ENCODE measurements at places on chromosomes 3 and 15.

GRCh38 chr15:80326270-80326669 is 74.3 kb upstream of the CTXND1 start:
- DNase-seq: no peak

DNA sequence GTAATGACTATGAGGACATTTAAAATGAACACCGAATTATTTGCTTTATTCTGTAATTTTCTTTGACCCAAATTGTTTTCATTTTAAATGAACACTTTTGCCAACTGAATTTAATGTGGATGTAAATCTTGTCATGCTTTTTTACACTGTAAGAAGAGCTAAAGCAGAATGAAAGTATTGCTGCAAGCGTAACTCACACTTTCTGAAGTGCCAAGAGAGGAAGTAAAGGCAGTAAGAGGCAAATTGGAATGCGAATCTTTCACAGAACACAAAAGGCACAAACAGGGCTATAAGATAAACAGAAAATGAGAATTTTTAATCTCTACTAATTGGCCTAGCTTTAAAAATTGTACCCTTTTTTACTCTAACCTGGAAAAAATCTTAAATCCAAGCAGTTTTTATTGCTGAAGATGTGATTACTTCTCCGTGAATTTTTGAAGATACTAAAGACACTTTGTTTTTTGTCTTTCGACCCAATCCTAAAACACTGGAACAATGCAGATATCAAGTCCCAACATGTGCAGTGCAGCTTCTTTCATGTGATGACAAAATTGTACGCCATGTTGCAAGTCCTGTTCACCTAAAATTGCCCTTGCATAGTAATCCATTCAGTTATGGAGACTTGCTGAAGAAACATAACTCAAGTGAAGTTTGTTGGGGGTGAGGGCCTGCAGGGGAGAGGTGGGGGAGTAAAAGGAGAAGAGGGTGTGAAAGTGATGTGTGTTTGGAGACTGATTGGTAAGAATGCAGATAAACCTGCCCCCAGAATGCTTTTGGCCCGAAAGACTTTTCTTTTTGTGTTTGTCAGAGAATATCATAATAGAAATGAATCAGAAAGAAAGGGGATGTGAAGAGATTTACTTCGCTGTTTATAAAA is 1.4 kb downstream of the ARID3B start:
- no peak for DNase-seq

DNA sequence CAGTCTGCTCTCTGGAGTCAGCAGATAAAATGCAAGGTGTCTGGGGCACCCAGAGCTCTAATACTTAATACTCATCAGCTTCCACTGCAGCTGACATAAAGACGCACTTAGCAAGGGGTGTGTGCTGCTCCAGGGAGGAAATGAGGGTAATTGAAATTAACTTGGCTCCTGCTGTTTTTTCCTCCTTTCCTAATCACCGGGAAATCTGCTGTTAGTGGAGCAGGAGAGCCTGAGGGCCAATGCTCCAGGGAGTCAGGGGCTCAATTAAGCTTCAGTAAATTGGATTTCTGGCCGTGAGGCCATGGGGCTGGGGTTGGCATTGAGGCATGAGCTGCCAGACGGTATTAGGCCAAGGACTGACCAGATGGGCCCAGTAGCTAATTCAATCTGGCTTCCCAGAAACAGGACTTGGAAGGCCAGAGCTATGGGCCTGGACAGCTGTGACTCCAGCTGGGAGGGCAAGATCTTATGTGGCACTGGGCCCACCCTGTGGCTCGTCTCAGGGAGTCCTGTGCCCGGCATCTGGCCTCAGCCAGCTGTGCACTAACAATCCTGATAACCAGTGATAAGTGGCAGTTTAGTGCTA is 30.7 kb upstream of the CHRNB4 start:
- no peak for DNase-seq

DNA sequence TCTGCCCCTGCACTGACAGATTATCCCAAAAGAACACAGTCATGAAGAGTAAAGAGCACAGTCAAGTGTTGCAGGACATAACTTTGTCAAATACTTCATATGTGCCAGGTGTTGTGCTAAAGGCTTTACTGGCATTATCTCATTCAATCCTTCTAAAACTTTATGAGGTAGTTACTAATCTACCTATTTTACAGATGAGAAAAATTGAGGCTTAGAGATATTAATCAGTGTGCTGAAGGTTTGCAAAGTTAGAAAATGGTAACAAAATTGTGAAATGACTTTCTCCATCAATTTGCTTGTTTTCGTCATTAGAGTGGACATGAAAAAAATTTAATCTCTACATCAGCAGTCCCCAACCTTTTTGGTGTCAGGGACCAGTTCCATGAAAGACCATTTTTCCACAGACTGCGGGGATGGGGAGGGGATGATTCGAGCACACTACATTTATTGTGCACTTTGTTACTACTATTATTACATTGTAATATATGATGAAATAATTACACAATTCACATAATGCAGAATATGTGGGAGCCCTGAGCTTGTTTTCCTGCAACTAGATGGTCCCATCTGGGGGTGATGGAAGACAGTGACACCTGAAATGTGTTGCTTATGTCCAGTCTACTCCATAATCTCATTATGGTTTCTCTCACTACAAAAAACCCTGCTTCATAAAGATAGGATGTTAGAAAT is 8.6 kb upstream of the CAPN7 start:
- DNase-seq: no peak

DNA sequence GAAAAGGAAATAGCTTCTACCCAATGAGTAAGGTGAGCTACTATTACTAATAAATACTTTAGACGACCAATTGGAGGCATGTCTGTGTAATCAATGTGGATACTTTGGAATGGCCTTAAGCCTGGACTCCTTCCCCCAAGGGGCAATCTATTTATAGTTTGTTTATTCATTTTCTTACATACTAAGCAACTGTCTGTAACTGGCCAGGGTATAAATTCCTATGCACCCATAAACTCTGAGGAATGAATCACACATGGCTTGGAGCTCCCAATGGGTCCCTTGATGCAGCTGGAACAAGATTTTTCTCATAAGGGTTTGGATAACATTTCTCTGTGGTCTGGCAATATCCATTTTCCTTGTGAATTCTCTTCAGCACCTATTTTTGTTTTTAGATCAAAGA is 506.8 kb downstream of the EDEM1 start:
- no peak for DNase-seq

- no peak for DNase-seq
Observed at GRCh38 chr3:78258798-78259197, 1218.9 kb downstream of the ROBO2 start.

DNA sequence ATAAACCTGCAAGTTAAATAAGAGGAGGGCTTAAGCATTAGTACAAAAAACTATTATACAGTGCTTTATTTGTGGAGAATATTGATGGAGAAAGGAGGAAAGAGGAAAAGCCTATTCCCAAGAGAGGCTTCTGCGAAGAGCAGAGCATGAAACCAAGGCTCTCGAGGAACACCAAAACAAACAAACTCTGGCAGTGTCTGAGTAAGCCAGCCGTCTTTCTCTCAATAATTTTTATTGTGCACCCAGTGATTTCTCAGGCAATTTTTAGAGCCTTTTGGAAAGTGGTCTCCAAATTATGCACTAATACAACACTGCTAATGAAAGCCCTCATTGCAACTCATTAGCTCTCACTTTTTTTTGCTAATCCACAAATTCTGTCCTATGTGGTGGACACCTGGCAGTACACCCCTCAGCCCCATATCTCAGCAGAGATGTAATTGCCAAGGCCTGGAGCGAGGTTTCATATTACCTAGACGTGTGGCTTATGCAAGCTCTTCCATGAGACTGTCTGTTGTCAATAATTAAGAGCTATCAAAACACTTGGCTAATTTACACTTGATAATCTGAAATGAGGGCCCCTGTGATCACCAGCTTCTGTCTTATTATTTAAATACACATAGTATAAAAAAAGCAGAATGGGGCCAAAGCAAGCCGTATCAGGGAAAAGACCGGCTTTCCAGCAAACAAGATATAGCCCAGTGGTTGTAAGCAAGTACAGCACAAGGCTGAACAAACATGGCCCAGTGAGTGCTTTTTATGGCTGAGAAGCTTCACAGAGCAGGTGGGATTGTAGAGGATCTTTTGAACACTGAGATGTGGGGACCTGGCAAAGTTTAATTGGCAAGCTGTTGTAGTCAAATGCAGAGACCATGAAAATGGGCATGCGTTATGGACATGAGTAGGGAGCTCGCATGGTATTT is 216.9 kb downstream of the ROBO2 start:
- DNase-seq: no peak

- DNase-seq: no peak
Observed at GRCh38 chr3:39387411-39387975, 4.3 kb downstream of the SLC25A38 start.

DNA sequence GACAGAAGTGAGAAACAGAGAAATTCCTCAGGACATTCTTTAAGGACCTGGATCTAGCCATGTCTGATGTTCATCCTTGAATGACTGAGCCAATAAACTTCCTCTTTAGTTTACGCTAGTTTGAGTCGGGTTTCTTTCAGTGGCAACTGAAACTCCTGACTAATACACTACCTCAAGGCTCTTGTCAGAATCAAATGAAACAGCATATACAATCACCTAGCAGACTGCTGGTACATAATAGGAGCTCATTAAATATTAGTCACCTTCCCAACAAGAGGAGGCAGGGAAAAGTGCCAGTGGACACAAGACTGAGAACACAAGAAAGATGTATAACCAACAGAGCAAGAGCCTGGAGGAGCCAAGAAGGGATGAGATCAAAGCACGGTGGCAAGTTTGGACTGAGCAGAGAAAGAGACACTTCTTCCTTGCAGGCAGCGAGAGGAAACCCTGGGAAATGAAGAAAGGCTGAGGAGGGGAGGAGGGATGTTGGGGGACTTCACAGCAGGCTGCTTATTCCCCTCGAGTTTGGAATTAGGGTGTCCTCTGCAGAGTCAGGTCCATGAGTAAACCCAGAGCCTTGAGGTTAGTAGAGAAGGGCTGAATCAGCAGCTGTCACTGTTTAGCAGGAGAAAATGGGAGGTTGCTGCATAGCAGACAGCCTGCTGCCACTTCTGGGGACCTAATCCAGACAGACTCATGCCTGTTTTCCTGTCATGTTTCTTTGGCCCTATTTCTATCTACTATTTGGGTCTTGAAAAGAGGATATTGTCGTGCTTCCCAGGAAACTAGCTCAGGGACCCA is 73.3 kb downstream of the MRPL46 start:
- DNase-seq: no peak

GRCh38 chr3:107911337-107912000 is 179.4 kb downstream of the CD47 start:
- no peak for DNase-seq

DNA sequence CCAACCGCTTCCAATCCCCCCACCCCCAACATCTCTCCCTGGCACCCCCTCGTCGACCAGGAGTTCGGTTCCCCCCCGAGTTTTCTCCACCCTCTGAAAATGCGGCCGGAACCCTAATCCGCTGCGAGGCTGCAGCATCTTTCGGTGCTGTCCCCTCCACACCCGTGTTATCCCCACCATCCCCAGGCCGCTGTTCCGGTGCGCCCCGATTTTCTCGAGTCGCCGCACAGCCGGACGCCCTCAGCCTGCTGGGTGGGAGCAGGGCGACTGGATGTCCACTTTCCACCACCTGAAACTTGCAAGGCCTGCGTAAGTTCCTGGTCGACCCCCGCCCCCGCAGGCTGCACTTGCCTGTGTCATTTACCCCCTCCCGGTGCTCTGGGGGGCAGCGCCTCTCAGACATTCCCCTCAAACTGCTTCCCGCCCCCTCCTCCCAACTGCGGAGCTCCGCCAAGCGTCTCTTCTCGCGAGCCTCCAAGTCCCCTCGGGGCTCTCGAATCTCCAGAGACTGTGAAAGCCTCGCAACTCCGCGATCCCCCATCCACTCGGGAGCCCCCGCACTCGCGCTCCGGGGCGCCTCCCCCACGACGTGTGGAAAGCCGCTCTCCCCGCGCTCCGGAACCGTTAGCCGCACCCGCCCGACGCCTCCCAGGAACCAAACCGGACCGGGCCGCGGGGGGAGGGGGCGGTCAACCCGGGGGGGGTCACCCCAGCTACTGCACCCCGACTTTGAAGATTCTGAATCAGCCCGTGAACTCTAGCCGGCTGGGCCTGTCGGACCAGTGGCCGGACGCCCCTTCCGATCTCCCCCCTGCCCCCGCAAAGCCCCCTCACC is 566 bp downstream of the ETV5 start:
- DNase-seq: no peak

DNA sequence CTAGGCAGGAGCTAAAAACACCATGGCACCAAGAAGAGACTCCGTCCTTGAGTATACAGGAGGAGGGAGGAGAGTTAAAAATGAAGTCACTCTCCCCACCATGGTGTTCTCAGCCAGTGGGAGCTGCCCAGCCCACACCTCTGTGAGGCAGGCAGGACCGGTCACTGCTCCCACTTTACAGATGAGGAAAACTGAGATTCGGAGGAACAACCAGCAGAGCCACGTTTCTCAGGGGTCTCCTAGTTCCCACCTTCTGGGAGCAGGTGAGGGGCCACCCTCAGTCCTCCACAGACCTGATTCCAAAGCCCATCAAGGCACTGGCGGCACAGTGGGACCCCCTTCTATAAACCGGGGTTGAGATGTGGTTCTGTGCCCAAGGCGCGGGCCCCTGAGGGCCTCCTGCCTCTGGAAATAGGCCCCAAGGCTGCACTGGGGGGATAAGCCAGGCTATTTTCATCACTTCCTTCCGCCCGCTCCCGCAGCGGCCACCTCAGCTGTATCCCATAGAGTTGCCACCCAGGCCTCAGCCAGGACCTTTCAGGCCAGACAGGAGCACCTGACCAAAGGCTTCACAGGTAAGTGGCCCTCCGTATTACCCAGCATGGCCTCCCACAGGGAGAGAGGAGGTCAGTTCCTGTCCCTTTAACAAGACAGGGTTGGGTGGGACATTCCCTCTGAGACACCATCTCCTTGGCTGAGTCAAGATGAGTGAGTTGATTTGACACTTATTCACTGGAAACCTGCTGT is at the start of gene GP9:
Gene GP9 (plus strand): TSS at position 504 of the 747 bp plus-strand sequence. CDS start 961 bp downstream, outside the sequence.
- DNase-seq: no peak

DNA sequence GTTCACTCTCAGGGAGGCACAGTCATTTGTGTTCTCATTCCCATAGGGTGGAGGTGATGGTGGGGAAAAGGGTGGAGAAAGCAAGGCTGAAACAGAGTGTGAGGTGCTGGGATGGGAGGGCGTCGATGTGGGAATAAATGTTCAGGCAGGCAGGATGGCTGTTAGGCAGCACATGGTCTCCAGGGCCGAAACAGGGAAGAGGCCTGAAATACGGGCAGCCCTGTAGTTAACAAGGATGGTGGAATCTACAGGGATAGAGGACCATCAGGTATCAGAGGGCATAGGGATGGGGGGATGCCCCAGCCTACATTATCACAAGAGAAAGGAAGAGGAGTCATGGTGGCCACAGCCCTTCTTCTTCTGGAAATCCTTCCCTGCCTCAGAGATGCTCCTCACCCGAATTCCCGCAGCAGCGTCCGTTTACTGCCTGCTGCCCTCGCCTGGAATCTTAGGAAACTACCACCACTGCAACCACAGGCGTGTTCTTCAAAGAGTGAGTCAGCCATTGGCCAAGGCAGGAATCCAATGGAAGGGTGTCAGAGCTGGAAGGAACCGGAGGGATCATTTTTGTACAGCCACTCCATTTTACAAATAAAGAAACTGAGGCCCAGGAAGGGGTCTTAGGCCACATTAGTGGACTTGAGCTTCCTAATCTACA is 49.7 kb upstream of the POMGNT2 start:
- DNase-seq: peak; percentile 17

DNA sequence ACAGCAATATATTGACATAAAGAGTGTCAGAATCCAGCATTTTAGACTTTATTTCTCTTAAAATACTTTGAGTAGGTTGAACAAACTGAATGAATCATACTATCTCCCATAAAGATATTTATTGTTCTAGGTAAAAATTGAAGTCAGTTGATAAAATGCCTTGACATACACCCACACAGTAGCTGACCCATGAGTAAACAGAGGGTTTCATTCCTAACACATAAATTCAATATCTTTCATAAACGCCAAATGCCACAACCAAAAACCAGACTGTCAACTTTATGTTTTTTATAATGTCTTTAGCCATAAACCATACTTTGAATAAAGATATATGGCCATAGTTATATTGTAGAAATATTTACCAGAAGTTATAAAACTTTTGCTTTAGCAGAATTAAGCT is 742.4 kb downstream of the NAALADL2 start:
- DNase-seq: no peak
